ENCODE measurements at places on chromosomes 2 and 18. TPM values are rescaled to one million over a fixed set of nuclear protein-coding genes. Genes with fewer than 3 reads are reported as not detected.

- no peak for DNase-seq
Observed at GRCh38 chr2:190121971-190122370, 59.4 kb upstream of the MSTN start.

DNA sequence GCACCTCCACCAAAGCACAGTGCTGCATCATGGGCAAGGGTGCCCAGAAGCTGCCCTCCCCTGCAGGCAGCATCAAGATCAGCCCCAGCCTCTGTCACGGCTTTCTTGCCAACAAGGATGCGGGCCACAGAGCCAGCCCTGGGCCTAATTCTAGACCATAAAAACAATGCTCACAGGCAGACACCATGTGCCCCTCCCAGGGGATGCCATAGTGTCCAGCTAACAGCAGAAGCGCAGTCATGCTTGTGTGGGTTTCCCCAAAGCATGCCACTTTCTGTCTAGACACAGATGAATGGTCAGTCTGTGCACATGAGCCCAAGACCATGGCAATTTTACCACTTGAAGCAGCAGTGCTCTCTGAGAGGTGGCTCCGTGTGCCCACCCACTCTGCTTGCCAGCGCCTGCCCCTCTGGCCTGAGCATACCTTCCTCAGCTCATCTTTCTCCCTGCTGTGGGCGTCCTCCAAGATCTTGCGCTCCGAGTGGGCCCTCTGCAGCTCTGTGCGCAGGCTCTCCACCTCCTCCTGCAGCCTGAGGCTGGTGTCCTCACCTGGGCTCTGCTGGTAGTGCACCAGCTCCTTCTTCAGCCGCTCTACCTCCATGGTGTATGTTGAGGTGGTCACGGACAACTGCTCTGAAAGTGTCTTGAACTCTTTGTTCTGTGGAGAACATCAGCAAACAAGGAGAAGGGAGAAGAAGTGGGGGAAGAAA, 81.3 kb upstream of the ACAA2 start:
- DNase-seq = no peak

DNA sequence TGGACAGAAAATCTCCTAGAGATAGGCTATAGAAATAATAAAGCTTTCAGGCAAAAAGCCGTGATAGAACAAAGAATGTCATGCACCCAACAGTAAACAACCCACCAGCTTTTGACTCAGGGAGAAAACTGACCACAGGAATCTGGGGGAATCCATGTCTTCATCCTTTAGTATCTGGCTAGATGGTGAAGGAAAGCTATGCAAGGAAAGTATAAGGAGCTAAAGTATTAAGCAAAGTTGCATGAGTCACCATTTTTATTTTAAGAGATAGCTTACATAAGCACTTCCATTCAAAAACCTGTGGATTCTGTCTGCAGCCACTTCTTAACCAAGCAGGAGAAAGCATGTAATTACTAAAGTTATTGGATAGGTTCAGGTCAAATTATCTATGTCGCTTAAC, 363.8 kb downstream of the LRP1B start:
- no peak for DNase-seq

- no peak for DNase-seq
Observed at GRCh38 chr18:59748628-59749360, 51.6 kb upstream of the CCBE1 start.

DNA sequence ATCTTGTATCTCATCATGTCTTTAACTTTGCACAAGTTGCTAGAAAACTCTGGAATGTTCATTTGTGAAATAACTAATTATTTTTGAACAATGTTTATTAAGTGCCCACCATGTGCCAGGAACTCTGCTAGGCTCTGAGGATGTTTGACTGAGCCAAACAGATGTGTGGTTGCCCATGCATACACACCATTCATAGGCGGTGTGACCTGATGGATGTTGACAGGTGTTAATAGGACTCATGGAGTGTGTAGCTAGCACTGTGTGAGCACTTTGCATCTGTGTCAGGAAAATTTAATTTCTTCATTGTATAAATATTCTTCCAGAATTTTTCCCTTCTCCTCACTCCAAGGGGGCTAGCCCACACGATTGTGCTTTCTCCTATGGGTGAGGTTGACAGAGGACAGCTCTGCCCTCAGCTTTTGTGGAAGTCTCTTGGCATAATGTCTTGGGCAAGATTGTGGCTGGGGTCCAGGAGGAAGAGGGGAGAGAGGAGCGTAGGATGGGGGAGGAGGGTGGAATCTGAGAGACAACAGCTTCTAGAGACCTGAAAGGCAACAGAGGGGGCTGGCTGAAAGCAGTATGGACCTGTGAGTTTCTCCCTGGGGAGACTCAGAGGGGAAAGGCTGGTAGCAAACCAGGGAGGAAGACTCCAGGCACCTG, 214.6 kb upstream of the CXCR4 start:
- no peak for DNase-seq

DNA sequence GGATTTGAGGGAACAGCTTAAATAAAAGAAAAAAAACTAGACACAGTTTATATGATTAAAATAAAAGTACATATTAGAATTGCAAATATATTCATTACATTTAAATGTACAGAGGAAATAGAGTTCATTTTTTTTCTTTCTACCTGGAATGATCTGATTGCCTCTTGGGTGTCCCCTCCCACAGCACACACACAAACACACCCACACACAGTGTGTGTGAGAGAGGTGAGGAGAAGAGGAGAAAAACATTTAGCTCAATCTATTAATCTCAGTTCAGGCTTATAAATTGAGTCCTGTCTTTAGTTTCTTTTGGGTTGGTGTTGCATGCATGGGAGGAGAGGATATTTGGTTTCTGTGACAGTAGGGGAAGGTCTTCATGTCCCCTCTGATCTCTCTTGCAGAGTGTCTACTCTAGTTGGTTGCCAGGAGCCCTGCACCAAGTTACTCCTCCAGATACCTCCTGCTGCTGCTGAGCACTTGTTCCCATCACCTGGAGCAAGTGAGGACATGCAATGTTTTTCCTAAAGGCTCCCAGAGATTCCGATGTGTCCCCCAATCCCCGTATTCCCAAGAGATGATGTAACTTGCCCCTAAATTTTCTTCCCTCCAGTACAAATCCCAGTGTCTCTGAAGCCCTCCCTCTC, 50.8 kb upstream of the REG3A start:
- DNase-seq = no peak

DNA sequence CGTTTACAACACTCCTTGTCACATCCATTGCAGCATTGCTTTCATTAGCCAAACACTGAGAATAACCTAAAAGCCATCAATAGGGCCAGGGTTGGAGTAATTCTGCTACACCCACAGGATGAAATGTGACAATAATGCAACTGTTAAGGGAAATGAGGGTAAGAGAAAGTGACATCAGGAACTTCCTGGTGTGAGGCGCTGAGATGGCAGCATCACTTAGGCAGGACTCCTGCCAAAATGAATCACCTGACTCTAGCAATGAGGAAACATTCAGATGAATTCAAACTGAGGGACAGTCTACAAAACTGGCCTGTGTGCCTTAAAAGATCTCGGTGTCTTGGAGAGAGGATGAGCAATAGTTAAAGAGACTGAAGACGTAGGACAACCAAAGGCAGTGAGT, 115.6 kb upstream of the AGAP1 start:
- no peak for DNase-seq

DNA sequence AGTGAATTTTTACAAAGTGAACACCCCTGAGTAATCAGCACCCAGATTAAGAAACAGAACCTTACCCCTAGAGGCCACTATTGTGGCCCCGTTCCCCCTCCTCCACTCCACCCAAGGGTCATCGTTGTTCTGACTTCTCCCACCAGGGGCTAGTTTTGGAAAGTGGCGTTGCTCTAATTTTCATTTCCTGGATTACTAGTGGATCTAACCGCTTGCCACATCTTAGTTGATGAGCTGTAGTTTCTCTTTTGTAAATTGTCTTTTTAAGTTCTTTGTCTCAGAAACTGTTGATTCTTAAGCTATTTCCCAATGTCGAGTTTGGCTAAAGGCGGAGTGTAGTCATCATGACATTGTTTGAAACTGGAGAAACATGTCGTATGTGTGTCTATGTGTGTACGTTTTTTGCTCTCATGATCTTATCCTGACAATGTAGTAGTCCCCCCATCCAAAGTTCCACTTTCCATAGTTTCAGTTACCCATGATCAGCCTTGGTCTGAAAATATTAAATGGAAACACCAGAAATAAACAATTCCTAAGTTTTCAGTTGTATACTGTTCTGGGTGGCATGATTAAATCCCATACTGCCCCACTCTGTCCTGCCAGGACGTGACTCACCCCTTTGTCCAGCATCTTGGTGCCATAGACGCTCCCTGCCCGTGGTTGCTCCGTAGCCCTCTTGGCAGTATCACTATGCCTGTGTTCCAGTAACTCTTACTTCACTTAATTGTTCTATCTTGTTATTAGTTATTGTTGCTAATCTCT, 71.0 kb upstream of the SP3 start:
- no peak for DNase-seq

GRCh38 chr2:183244300-183244844, 120.1 kb downstream of the NUP35 start:
- no peak for DNase-seq

Gene ENOSF1
- 159 TPM for total RNA-seq

- DNase-seq = no peak
Observed at GRCh38 chr2:39550701-39551285, 113.7 kb upstream of the MAP4K3 start.

GRCh38 chr2:29747786-29748470, 173.5 kb downstream of the ALK start:
- DNase-seq = no peak

Gene ZNF407
- total RNA-seq = 10.7 TPM

DNA sequence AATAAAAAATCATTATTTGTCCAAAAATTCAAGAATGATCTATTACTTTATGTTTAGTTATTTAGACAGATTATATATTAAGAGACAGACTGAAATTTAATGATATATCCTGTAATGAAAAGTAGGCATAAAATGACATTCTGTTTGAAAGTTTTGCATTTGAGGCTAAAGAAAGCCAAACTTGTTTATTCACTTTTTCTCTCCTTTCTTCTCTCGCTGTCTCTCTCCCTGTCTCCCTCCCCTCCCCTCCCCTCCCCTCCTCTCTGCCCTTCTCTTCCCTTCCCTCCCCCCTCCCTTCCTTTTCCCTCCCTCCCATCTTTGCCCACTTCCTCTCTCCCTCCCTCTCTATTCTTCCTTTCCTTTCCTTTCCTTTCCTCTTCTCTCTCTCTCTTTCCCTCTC, 270.6 kb downstream of the MYT1L start:
- DNase-seq = no peak

Gene DAW1
- total RNA-seq = not detected

Gene TFPI
- 13.7 TPM for total RNA-seq

Data from suprapubic skin (tissue), 4 donors.